ENCODE measurements at places on chromosomes 1 and 21. TPM values are rescaled to one million over a fixed set of nuclear protein-coding genes. Genes with fewer than 3 reads are reported as not detected.

DNA sequence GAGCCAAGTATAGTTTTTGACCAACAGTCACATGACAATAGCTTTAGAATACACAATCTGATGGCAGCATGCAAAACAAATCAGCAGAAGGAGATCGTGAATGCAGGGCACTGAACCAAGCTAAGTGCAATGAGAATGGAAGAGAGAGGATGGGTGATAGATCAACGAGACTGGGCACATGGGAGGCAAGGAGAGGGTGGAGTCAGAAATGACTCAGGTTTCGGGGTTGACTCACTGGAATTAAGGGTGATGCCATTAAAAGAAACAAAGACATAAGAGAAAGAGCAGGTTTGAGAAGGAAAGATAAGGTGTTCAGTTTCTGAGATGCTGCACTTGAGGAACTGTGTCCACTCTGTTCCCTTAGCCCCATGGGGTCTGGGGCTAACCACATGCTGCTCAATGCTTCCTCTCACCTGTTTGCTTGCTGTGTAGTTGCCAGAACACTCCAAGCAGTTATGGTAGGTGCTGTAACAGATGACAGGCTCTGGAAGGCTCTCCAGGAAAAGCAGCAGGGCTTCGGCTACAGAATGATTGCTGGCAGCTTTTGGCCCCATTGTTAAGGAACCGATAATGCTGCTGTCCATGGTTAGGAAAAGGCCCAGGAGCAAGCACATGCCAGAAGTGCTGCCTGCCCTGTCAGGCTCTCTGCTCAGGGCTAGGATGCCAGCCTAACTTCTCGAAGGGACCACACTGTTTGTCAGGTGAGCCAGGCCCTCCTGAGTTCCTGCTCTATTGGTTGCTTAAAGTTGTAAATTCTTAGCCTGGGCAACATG is 6.1 kb upstream of the MTF1 start:
- H3K27me3 ChIP-seq, result no peaks in the 10 kb centered on the region
- peaks cover 4% of the 10 kb centered on the region for H3K4me1 ChIP-seq
- H3K27ac ChIP-seq, result peak overlapping the region; percentile 51
- no peak for DNase-seq

Gene CFHR4
- total RNA-seq, result not detected

- peak overlapping the region; percentile 97 for H3K27ac ChIP-seq
- peak; percentile 26 for DNase-seq
- H3K27me3 ChIP-seq, result no peaks in the 10 kb centered on the region
- H3K4me3 ChIP-seq, result peak overlapping the region; percentile 96
- H3K4me1 ChIP-seq, result peaks cover 58% of the 10 kb centered on the region
These were observed 623 bp downstream of the CAPN2 start for GRCh38 chr1:223712850-223713474.

Gene RASSF5
- total RNA-seq, result 188 TPM

GRCh38 chr1:110696818-110697217 is 22.1 kb upstream of the KCNA3 start:
- H3K27ac ChIP-seq, result no peak overlapping the region
- peaks cover 5% of the 10 kb centered on the region for H3K4me1 ChIP-seq
- no peak overlapping the region for H3K4me3 ChIP-seq
- H3K27me3 ChIP-seq, result peaks cover 12% of the 10 kb centered on the region
- peaks cover 5% of the 10 kb centered on the region for H3K36me3 ChIP-seq

DNA sequence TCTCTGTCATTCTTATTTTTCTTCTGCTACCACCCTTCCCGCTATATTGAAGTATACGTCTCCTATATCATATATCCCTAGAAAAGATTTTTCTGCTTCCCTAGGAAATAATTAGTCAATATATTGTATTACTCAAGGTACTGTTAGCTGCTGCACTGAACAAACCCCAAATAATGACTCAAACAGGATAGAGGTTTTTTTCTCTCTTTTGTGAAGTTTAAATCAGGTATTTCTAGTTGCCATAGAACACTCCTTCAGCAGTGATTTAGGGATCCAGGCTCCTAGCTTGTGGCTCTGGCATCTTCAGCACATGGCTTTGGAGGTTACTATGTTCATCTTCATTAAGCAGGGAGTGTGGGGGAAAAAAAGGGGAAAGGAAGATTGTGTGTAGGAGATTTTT is 18.1 kb downstream of the SYT14 start:
- no peak for DNase-seq
- no peak overlapping the region for H3K4me3 ChIP-seq
- no peaks in the 10 kb centered on the region for H3K4me1 ChIP-seq
- H3K36me3 ChIP-seq, result peaks cover 2% of the 10 kb centered on the region
- H3K27ac ChIP-seq, result no peak overlapping the region

Gene STIL
- 2.6 TPM for total RNA-seq

DNA sequence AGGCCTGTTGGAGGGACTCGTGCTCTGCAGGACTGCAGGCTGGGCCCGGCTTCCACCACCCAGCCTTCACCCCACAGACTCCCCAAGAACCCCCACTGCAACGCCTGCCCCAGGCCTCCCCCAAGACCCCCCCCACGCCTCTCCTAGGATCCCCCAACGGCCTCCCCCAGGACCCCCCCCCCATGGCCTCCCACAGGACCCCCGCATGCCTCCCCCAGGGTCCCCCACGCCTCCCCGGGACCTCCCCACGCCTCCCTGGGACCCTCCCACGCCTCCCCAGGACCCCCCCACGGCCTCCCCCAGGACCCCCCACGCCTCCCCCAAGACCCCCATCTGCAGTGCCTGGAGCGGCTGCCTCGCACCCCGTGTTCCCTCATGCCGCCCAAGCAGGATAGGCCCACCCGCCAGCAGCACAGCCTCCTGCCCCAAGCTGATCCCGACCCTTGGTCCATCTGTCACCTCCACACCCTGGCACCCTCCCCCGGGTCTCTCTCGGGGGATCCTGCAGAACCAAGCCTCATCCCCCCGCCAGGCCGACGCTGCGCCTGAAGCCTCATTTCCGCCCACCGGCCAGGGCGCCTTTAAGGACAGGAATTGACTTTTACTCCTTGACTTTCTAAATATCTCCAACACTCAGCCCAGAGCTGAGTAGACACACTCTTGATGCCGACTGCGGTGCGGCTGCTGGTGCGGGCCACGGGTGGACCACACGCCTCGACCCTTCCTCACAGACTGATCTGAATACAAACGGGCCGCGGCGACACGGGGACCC is 14.1 kb upstream of the RNF223 start:
- no peak overlapping the region for H3K27ac ChIP-seq
- no peaks in the 10 kb centered on the region for H3K36me3 ChIP-seq
- DNase-seq, result no peak
- H3K4me3 ChIP-seq, result no peak overlapping the region

Gene IGSF21
- total RNA-seq, result not detected

- no peak for DNase-seq
- H3K27ac ChIP-seq, result no peak overlapping the region
These were observed 90.1 kb downstream of the TLR5 start for GRCh38 chr1:223052931-223053330.

Gene DCST1
- 0.57 TPM for total RNA-seq

GRCh38 chr1:86150553-86151055 is 6.0 kb downstream of the COL24A1 start:
- no peak overlapping the region for H3K4me3 ChIP-seq
- H3K4me1 ChIP-seq, result no peaks in the 10 kb centered on the region
- peaks cover 23% of the 10 kb centered on the region for H3K27me3 ChIP-seq
- no peak for DNase-seq
- H3K36me3 ChIP-seq, result no peaks in the 10 kb centered on the region

GRCh38 chr1:84253036-84253435 is 48.5 kb upstream of the SAMD13 start:
- no peak overlapping the region for H3K4me3 ChIP-seq
- H3K27ac ChIP-seq, result no peak overlapping the region
- no peaks in the 10 kb centered on the region for H3K27me3 ChIP-seq
- H3K4me1 ChIP-seq, result no peaks in the 10 kb centered on the region

Gene RPAP2
- total RNA-seq, result 25.4 TPM

Gene PTGFRN
- 1.3 TPM for total RNA-seq

- no peak overlapping the region for H3K4me3 ChIP-seq
- peaks cover 3% of the 10 kb centered on the region for H3K4me1 ChIP-seq
- peaks cover 2% of the 10 kb centered on the region for H3K36me3 ChIP-seq
These were observed 1030.1 kb downstream of the ADGRL2 start for GRCh38 chr1:82830690-82831380.

- H3K27ac ChIP-seq, result peak overlapping the region; percentile 91
- no peak for DNase-seq
- no peaks in the 10 kb centered on the region for H3K27me3 ChIP-seq
These were observed 2.4 kb upstream of the BRWD1 start for GRCh38 chr21:39315603-39316445.

GRCh38 chr21:28298251-28298672 is 694.4 kb downstream of the LTN1 start:
- no peak for DNase-seq
- no peaks in the 10 kb centered on the region for H3K27me3 ChIP-seq

DNA sequence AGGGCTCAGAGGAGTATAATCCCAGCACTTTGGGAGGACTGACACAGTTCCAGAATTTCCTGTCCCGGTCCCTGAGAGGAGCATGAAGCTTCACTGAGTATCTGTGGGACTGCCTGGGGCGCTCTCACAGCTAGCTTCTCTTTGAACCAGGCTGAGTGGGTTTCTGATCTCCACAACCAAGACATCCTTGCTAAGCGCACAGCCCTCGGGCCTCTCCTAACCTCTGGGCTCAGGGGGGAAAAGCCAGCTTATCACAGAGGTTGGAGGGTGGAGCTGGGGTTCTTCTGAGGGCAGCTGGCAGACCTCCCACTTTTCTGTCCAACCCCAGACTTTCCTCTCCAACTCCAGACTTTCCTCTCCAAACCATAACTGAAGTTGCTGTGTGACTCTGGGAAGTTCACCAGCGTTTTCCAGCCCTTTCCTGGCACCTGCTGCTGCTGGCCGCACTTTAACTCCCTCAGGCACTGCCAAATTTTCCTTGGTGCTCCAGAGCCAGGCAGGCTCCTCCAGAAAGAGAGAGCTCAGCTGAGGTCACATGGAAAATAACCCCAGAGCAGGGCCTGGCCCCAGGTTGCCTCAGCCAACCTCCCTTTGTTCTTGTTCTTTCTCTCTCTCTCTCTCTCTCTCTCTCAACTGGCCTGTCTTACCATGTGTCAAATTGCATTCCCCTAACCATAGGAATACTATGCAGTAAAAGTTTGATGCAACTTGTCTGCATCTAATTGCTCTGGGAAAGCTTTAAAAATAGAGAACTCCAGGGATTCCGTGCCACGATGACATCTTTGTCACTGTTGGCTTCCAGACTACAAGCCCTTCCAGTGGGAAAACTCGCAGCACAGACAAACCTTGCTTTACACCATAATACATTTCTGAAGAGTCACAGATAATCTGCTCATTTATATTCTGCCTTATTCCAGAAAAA is 49.5 kb downstream of the OLFML2B start:
- no peaks in the 10 kb centered on the region for H3K27me3 ChIP-seq
- peaks cover 1% of the 10 kb centered on the region for H3K36me3 ChIP-seq
- H3K27ac ChIP-seq, result no peak overlapping the region
- no peak overlapping the region for H3K4me3 ChIP-seq
- peaks cover 8% of the 10 kb centered on the region for H3K4me1 ChIP-seq
- no peak for DNase-seq

GRCh38 chr1:18927654-18928272 is 25.4 kb upstream of the ALDH4A1 start:
- H3K27ac ChIP-seq, result peak overlapping the region; percentile 93
- H3K36me3 ChIP-seq, result peaks cover 2% of the 10 kb centered on the region
- H3K27me3 ChIP-seq, result no peaks in the 10 kb centered on the region
- peak; percentile 35 for DNase-seq
- peak overlapping the region; percentile 92 for H3K4me3 ChIP-seq

DNA sequence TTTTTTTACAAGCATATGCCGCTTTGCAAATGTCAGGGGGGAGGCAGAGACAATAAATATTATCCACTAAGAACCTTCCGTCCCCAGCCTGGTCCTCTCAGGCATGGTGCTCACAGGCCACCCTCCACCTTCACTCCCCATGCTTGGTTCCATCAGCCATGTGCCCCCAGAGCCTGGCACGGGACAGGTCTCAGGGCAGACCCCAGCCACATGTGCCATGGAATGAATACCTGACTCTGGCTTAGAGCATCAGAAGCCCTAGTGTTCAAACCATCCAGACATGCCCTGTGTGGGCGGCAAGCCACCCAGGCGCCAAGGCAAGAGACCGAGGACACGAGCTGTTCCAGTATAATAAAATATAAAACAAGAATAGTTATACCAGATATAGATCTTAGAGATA is 5.4 kb downstream of the LSS start:
- H3K4me3 ChIP-seq, result no peak overlapping the region
- no peak for DNase-seq
- H3K4me1 ChIP-seq, result peaks cover 33% of the 10 kb centered on the region
- no peak overlapping the region for H3K27ac ChIP-seq

Gene DNM3
- 3.2 TPM for total RNA-seq

Gene KRTAP13-2
- total RNA-seq, result not detected

DNA sequence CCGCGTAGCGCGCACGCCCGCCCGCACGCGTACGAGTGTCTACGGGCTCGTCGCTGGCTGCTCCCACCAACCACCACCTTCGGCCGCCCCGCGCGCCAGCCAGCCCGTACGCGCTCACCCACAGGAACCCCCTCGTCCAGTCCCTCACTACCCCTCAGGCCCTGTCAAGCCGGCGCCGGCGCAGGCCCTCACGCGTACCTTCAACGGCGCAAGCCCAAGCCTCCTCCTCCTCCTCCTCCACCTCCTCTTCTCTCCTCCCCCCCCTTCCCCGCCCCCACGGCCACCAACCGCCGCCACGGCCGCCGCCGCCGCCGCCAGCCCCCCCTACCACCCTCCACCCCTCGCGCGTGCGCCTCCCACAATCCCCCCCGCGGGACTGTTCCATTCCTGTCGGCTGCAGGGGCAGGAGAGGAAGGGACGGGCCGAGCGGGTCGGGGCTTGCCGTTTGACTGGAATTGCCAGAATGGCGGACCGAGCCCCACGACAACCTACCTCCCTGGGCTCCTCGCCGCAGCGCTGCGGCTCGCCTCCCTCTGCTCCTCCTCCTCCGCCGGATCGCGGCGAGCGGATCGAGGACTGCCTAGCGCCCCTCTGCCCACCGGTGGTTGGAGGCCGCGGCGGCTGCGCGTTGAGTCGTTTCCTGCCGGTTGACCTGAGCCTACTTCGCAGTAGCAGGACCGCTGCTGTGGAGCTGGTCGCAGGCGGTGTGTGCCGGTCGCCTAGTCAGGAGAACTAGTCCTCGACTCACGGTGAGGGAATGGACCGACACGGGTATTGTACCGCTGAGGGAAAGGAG is at the start of gene ASH1L:
Gene ASH1L, minus strand, starts transcription at position 223 of the 796 bp plus-strand sequence. CDS start 41,284 bp downstream, outside the sequence.
- peak within 1 kb of the TSS; percentile 98 for H3K4me3 ChIP-seq
- H3K36me3 ChIP-seq, result peaks cover 4% of the 10 kb centered on the region
- peak within 1 kb of the TSS; percentile 96 for H3K27ac ChIP-seq
- no peaks in the 10 kb centered on the region for H3K27me3 ChIP-seq
- peak; percentile 87 for DNase-seq

GRCh38 chr1:246067432-246068216 is 439.5 kb downstream of the SMYD3 start:
- H3K27me3 ChIP-seq, result no peaks in the 10 kb centered on the region
- DNase-seq, result no peak
- peaks cover 21% of the 10 kb centered on the region for H3K4me1 ChIP-seq
- peaks cover 9% of the 10 kb centered on the region for H3K36me3 ChIP-seq
- H3K27ac ChIP-seq, result no peak overlapping the region
- no peak overlapping the region for H3K4me3 ChIP-seq
